ENCODE measurements at places on chromosomes 12 and 14.

- DNase-seq, result peak; percentile 93
Measured at GRCh38 chr12:62603061-62603810, 136.6 kb downstream of the MON2 start.

GRCh38 chr12:123099560-123100192 lies 51.2 kb downstream of the PITPNM2 start:
- DNase-seq, result no peak

GRCh38 chr12:10400829-10401228 lies 8.7 kb downstream of the KLRC4 start:
- no peak for DNase-seq

DNA sequence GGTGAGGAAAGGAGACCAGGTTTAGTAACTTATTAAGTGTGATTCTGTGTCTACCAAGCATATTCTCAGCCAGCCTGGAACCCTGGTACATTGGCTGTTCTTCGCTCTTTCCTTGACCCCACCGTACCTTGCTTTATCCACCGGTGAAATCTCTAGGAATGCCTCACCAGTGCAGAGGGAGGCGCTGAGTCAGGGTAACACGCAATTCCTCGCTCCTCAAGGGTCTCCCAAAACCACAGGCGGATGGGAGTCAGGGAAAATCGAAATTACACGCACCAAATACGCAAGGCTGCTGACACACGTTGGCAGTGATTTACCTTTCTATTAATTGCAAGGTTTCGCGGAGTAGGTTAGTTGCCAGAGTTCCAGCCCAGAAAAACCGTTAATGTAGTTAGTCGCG lies 845 bp downstream of the L3HYPDH start:
- DNase-seq, result no peak

DNA sequence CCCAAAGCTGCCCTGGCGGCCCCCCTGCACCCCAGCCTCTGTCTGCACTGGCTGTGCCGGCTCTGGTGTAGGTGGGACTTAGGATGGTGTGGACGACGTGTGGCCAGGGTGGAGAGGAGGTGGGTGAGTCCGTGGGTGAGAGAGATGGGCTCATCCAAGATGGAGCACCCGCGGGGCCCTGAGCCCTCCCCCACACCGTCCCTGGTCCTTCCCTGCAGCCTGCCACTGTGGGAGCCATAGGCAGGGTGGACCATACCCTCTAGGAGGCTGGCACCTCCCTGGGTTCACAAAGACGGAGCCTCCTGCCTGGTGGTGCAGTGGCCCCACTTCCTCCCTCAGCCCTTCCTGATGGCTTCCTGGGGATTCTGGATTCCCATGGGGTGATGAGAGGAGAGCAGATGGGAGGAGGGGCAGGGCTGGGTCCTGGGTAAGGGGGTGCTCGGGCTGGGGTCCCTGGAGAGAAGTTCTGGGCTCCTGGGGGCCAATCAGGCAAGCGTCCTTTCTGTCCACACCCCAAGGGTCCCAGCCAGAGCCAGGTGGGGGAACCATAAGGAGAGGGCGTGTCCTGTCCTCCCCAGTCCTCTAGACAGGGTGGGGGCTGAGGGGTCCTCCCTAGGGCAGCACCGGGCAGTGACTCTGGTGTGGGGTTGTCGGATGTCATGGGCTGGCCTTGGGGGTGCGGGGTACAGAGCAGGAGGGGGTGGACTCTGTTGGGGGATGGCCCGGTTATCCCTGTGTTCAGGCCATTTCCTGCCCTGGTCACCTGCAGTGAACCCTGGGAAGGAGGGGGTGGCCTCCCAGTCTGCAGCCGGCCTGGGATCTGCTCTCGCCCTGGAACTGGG lies 384.8 kb downstream of the TMEM121 start:
- no peak for DNase-seq
